ENCODE measurements at places on chromosomes 3 and 15.

- DNase-seq: no peak
These were observed 1.6 kb downstream of the PLXNA1 start for GRCh38 chr3:126984391-126985131.

DNA sequence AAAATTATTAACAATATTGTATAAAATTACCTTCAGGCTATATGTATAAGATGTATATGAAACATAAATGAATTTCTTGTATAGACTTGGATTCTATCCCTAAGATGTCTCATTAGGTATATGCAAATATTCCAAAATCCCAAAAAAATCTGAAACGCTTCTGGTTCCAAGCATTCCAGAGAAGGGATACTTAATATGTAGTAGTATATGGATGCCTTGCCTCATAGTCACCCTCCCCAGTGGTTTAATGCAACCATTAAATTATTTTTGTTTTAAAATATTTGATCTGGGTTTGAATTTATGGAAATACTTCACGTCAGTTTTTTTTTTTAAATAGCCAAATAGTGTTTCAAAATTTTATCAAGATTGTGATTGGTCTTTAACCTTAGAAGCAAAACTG is 27.2 kb downstream of the PLCL2 start:
- no peak for DNase-seq

DNA sequence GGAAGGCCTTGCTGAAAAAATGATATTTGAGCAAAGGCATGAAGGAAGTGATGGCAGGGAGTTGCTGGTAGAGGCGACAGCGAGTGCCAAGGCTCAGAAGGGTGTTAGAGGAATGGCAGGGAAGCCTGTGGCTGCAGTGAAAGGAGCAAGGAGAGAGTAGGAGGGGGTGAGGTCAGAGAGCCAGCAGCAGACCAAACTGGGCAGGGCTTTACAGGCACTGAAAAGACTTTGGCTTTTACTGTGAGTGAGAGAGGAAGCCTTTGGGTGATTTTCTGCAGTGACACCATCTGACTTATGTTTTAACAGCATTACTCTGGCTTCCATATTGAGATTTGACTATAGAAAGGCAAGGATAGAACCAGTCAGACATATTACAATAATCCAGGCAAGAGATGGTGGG is 11.4 kb downstream of the TICRR start:
- DNase-seq: no peak

GRCh38 chr3:133717424-133717823 is 28.8 kb upstream of the TF start:
- DNase-seq: no peak

DNA sequence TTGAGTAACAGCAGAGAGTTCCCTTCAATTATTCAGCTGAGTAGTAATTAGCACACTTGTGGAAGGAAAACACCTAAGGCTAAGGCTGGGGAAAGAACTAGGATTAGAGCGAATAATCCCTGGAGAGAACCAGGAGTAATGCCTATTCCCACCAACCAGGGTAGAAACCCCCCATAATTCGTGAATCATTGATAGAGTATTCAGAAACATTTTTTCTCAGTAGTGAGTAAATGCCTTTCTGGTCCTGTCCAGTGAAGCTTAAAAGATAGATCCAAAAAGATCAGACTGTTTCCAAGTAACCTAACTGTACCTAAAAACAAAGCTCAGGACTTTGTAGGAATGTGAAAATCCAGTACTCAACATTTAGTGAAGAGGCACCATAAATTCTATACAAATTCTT is 71.2 kb downstream of the DGKG start:
- DNase-seq: no peak

DNA sequence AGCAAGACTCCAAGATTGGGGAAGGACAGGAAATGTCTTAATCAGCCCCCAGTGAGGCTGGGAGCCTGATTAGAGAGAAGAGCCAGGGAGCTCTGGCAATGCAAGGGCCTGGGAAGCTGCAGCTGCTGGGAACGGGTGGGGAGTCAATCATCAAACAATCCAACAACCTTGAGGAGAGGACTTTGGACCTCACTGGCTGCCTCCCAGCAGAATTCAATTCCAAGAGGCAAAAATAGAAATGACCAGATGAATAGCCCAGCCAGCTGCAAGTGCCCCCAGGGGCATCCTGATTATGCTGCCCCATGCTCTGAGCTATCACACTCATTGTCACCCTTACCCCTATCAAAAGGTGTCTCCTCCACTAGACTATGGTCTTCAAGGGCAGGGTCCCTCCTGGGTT is 6.1 kb upstream of the HOMER2 start:
- no peak for DNase-seq

DNA sequence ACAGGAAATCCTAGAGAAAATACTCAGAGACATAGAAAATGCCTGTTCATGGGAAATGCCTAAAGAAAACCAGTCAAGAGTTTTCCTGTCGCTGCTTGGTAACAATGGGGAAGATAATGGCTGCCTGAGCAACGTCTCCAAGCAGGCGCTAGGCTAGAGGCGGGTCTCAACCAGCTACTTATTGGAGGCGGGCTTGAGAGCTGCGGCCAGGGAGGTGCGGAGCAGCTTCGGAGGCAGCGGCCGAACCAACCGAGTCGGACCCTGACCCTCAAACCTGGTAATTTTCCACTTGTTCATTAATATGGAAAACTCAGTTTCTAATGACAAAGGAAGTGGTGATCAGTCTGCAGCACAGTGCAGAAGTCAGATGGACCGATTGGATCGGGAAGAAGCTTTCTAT is 173.1 kb downstream of the DTWD1 start:
- no peak for DNase-seq

GRCh38 chr15:24659622-24660021 is 16.0 kb upstream of the NPAP1 start:
- no peak for DNase-seq

GRCh38 chr3:195715583-195716266 is 5.1 kb upstream of the MUC20 start:
- DNase-seq: no peak

DNA sequence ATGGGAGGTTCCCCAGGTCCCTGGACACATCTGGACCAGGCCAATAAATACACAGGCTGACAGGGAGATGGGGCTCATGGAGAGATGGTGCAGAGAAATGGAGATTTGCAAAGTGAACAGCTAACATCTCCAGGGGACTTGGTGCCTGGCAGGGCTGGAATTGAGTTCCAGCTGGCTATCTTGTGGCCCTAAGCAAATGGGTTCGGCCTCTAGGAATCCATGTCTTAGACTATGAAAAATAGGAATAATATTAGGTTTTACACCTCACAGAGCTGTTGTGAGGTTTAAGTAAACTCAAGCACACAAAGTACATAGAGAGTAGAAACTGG is 82.9 kb upstream of the SPATA12 start:
- no peak for DNase-seq

DNA sequence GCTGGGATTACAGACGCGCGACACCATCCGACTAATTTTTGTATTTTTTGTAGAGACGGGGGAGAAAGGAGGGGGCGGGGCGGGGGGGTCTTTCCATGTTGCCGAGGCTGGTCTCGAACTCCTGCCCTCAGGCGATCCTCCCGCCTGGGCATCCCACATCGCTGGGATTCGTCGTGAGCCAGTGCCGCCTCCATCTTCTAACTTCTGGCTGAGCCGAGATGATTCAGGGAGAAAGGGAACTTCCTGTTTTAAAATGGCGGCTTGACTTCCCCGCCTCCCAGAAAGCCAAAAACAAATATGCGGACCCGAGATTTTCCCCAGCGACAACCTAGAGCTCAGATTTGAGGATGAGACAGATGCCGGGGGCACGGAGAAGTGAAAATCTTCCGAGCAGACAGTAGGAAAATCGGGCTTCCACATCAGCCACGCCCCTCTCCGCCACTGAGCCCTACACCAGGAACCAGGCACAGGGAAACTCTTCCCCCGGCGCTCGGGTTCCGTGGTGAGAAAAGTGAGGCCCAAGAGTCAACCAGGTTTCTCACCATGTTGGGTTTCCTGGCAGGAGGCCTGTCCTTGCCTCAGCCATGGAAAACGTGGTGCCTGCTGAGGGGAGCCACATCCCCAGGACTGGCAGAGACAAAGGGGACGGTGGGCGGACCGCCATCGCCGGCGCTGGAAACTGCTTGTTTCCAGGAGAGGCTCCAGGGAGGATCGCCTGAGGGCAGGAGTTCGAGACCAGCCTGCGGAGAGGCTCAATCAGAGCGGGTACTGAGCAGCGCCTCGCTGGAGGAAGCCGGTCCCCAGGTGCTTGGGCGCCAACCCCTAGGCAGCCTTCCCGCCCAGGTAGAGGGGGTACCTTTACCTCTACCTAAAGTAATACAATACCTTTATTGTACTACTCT is 18.7 kb downstream of the CHST14 start:
- no peak for DNase-seq

GRCh38 chr3:151813799-151814198 is at the start of gene AADAC:
Gene AADAC, plus strand, starts transcription at chr3:151814116. Its CDS starts 47 bp downstream, at chr3:151814163.
- no peak for DNase-seq

DNA sequence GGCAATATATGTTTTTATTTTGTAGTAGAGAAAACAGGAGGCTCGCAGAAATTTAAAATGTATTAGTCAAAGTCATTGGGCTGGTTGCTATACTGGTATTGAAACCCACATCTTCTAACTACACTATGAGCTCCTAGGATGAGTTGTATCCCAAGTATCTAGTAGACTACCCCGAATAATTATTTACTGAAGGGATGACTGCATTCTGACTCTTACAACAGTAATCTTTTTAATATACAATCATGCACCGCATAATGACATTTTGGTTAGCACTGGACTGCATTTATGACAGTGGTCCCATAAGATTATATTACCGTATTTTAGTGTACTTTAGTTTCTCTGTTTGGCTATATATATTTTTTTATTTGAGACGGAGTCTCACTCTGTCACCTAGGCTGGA is 15.3 kb downstream of the PIGB start:
- no peak for DNase-seq

GRCh38 chr15:86773736-86774135 is 694.1 kb downstream of the AGBL1 start:
- DNase-seq: no peak

DNA sequence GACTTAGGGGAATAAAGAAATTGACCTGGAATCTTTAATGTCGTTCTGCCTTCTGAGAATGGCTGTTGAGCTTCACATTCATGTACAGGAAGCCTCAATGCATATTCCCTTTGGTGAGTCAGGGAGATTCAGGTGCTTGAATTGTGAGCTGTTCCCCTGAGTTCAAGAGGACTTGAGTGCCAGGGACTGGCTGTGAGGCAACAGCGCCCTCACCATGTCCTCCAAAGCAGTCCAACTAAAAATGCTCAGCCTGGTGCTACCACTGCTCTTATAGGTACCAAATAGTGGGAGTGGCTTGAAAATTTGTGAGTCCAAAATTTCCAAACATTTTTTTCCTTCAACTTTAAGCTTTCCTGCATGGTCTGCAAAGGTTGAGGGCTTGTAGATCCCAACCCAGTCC is 54.1 kb downstream of the LEO1 start:
- DNase-seq: no peak

DNA sequence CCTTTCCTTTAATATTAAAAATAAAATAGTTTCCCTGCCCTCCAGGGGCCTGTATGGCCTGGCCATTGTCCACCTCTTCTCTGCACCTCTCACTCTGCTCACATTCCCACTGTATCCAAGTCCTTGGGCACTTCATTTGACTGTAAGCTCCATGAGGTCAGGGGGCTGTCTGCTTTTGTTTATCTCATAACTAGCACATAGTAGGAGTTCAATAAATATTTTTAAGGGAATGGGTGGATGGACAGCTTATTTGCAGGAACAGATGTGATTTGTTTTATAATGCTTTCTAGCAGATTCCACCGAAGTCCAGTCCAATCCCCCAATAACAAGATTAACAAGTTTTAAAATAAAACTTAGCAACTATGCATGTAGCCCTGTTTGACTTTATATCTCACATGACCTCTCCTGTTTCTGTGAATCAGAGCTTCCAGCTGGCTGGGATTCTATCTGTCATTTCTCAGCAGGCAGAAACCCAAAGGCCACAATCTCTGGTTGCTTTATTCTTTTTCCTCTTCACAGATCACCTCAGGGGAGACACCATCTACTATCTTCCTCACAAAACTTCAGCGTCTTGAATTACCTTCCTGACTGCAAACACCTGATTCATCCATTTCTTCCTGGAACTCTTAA is 123.0 kb upstream of the NR2F2 start:
- DNase-seq: no peak

- DNase-seq: no peak
These were observed 211.1 kb upstream of the GADL1 start for GRCh38 chr3:31105438-31106077.

DNA sequence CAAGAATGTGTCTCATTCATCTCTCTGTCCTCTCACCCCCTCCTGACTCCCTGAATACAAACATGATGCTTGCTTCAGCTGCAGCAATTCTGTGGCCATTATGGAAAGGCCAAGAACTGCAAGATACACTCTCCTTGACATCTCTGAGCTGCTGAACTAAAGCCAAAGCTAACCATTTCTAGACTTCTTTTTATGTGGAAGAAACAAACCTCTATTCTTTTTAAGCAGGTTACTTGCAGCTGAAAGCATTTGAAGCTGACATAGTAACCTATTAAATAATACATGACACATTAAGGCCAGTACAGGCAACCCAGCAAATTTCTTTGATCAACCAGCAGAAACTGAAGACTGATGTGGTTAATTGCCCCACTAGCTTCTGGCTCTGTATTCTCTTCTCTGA is 17.5 kb downstream of the FHIT start:
- DNase-seq: no peak

DNA sequence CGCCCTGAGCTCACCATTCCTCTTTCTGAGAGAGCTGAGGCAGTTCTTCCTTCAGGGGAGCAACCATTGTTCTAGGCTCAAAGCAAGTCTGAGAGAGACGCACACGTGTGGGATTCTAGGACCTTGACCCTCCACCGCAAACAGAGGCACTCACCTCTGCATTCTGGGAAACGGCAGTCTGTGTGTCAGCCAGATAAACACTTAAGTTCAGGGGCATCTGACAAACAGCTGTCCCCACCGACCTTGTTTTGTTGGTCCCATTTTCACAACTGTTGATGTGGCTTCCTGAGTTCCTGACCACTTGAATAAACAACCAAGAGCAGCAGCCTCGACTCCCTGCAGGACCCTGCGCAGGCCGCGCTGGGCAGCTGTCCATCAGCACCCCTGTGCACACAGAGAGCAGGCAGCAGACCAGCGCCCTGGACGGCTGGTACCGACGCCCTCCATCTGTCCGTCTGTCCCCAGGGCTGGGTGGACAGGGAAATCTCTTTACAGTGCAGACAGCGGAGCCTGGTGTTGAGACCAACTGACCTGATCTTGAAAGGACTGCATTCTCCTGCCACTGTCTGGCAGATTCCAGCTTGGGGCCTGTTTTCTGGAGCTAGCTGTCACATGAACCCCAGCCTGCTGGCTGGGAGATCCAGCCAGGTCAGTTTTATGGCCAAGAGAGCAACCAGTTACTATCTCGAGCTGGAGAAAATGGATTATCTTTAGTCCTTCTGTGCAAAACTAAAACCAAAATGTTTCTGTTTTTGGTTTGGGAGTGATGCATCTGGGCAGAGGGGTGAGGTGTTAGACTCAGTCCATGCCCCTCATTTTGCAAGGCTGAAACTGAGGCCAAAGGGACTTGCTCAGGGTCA is 64.2 kb downstream of the FAM43A start:
- no peak for DNase-seq

DNA sequence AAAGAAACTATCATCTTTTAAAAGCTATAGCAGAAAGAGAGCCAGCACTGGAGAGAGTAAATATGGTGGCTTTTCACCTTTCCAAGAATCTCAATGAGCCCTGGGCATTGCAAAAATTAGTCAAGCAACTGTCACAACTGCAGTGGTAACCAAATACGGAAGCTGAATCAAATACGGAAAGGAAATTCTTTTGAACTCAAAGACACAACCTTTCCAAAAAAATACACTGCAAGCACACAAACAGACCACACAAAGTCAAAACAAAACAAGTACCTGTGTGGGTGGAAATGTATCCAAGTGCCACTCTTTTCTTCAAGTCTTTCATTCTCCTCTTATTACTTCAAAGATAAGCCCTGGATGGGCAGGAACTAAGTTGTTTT is 17.6 kb downstream of the VGLL4 start:
- no peak for DNase-seq

- DNase-seq: no peak
These were observed 434.8 kb upstream of the THBS1 start for GRCh38 chr15:39145854-39146625.

Data from activated CD4-positive, CD25-positive, alpha-beta regulatory T cell treated with anti-CD3 and anti-CD28 coated beads, Interleukin-2, amount 50 U/mL, for 72 hours (primary cell).